ENCODE measurements at places on chromosomes 1 and 21. TPM values are rescaled to one million over a fixed set of nuclear protein-coding genes. Genes with fewer than 3 reads are reported as not detected.

Gene F3
- total RNA-seq: 113 TPM

Gene LAX1
- total RNA-seq: 3.0 TPM

DNA sequence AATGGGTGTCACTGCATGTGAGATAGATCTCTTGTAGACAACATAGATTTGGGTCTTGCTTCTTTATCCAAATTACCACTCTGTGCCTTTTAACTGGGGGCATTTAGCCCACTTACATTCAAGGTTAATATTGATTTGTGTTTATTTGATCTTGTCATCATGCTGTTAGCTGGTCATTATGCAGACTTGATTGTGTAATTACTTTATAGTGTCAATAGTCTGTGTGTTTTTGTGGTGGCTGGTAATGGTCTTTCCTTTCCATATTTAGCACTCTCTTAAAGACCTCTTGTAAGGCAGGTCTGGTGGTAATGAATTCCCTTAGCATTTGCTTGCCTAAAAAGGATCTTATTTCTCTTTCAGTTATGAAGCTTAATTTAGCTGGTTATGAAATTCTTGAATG is 29.6 kb downstream of the ZNF691 start:
- no peak for DNase-seq

- DNase-seq: no peak
These were observed 101.2 kb downstream of the AKT3 start for GRCh38 chr1:243748706-243749283.

GRCh38 chr1:220184506-220184905 is 87.7 kb downstream of the RAB3GAP2 start:
- no peak for DNase-seq

- DNase-seq: no peak
These were observed 34.8 kb upstream of the ATP6V1G3 start for GRCh38 chr1:198575292-198575691.

Data from upper lobe of right lung (tissue), 1 donor.